ENCODE measurements at places on chromosomes 1 and 21.

GRCh38 chr1:32900956-32901822 lies at the start of gene TMEM54:
TSS of gene TMEM54 (minus strand) at chr1:32901389. CDS start at chr1:32901238, 151 bp downstream.
- peak; percentile 42 for DNase-seq

GRCh38 chr1:6005276-6005917 lies 13.2 kb upstream of the NPHP4 start:
- DNase-seq = no peak

DNA sequence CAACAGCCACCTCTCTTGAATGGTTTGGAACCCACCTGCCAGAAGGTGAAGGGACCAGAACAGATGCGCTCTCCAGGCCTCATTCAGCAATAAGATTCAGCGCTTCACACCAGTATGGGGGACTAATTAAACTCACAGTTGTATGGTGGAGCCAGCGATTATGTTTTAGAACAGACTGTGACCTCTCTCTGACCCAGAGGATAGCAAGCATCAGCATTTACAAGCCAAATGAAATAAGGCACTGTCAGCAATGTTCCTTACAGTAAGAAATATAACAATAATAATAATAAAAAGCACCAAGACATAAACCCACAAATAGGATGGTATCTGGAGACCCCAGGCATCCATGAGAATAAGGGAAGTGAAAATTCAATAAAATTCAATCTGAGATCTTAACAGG lies 6.9 kb upstream of the CDC42BPA start:
- no peak for DNase-seq

GRCh38 chr1:7516929-7517328 lies 254.2 kb upstream of the VAMP3 start:
- DNase-seq = no peak

- DNase-seq = no peak
Measured at GRCh38 chr1:58158016-58158415, 388.5 kb downstream of the OMA1 start.

- no peak for DNase-seq
Measured at GRCh38 chr1:25620701-25621350, 4.2 kb downstream of the MAN1C1 start.

DNA sequence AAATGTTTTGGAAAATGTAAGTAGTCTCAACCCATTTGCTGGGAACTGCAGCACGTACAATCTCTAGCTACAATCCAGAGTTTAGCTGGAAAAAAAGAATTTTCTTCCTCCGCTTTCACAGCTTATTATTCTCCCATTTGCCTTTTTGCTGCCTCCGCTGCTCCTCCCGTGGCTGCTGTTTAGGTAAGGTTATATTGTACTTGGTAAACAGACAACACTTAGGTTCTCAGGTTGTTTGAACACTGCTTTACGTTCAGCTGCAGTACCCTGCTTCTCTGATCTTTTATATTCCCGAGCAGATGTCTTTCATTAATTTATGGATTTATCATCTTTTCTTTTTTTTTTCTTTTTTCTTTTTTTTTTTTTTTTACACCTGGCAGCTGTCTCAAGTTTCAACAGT lies 14.3 kb downstream of the PROX1 start:
- peak; percentile 79 for DNase-seq

GRCh38 chr1:210687582-210688279 lies 359.0 kb downstream of the HHAT start:
- no peak for DNase-seq

- no peak for DNase-seq
Measured at GRCh38 chr1:98793136-98793535, 131.6 kb downstream of the SNX7 start.

DNA sequence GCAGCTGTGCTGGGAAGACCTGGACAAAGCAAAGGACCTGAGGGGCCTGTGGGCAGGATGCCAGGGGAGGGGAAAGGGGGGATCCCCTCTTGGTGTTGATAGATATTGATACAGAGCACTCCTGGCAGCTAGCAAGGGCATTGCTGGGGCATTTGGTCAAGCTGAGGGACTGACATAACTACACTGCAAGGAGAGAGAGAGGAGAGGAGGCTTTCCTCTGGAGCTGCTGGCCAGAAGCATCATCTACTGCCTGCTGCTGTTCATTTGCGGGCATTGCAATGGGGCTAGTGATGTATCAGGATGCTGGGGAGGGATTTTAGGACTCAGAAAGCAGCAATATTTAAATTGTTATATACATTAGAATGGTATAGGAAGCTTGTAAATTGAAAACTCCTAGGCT lies 142.0 kb downstream of the ZNF648 start:
- no peak for DNase-seq

DNA sequence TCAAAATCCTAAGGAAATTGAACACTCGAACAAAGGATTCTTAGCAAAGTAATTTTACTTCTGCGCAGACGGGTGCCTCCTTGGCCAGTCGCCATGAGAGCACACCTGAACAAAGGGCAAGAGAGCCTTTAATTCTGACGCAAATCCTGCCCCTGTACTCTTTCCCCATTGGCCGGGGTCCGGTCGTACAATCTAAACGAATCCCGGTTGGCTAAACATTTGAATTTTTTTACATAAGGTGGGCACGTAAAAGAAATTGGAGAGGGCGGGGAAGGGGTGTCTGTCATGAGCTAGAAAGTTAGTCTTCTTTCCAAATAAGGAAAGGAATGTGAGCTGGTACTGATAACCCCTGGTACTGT lies 8.2 kb upstream of the IL22RA1 start:
- DNase-seq = peak; percentile 29

DNA sequence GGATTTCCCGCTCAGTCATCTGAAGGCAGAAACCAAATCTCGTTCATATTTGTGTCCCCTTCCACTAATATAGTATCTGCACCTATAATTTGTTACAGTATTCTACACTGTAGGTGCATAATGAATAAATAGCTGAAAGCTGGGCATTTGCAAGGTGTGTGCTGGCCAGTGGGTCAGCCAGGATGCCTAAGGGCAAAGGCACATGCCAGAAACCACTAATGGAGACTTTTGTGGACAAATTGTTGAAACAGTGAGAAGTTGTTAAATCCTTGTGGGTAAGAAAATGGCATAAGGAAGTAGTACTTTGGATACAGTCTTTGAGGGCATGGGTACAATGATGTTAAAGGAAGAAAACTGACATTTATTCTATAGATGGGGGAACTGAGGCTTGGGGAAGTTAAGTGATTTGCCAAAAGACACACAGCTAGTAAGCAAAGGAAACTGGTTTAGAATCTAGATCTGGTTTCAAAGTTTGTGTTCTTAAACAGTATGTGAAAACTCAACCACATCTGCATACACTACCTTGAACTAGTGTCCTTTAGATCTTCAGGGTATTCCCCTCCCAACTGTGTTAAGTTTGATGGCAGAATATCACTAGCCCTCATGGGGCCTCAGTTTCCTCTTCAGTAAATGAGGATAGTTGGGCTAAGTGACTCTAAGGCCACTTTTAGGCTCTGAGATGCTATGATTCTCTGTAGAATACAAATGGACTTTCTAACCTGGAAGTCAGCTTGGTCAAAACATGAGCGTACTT lies 26.5 kb upstream of the LRRC8C start:
- no peak for DNase-seq

- no peak for DNase-seq
Measured at GRCh38 chr1:116679091-116679827, 11.7 kb upstream of the IGSF3 start.

- no peak for DNase-seq
Measured at GRCh38 chr1:176046926-176047325, 160.2 kb downstream of the COP1 start.

- peak; percentile 86 for DNase-seq
Measured at GRCh38 chr1:41516168-41517061, 31.9 kb upstream of the EDN2 start.

DNA sequence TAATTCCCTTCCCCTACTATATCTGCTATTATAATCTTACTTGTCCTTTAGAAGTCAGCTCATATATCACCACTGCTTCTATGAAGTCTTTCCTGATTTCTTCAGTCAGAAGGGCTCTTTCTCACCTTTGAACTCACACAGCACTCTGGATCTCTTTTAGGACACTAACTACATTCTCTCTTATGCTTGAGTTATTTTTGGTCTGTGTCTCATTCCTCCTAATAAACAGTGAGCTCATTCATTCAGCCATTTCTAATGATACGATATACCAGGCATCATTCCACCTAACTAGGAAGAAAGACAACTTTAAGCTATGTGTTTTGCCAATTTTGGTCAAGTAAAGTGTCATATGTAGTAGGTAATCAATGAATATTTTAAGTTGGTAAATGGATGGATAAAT lies 1.2 kb upstream of the STYXL2 start:
- no peak for DNase-seq

GRCh38 chr1:108199781-108200686 lies at the start of gene SLC25A24:
TSS of gene SLC25A24 (minus strand) at chr1:108200343. CDS start at chr1:108200138, 205 bp downstream.
- DNase-seq = peak; percentile 88

DNA sequence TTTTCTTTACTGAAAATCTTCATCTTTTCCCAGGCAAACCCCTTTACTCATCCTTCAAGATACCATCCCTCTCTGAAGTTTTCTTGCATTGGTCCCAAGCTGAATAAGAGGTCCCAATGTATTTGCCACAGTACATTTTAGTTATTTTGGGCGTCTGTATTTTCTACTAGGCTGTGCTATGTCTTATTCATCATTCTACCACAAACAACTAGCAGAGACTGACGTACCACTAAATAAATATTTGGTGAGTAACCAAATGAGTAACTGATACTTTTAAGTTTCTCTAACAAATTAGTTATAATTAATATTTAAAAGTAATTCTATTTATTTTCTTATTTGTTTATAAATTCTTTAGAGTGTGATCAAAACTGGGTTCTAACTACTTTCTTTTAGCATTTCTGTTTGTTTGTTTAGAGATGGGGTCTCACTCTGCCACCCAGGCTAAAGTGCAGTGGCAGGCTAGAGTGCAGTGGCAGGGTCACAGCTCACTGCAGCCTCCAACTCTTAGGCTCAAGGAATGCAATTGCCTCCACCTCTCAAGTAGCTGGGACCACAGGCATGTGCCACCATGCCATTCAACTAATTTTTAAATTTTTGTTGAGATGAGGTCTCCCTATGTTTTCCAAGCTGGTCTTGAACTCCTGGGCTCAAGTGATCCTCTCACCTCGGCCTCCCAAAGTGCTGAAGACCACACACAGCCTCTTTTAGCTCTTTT lies 33.1 kb downstream of the NDC1 start:
- DNase-seq = no peak

- DNase-seq = no peak
Measured at GRCh38 chr1:29704430-29704829, 468.1 kb downstream of the PTPRU start.

GRCh38 chr1:117843791-117844190 lies 85.6 kb downstream of the GDAP2 start:
- DNase-seq = no peak

GRCh38 chr1:42960122-42960390 lies 1.4 kb upstream of the SLC2A1 start:
- DNase-seq = no peak

GRCh38 chr1:22782406-22782805 lies 71.8 kb downstream of the EPHB2 start:
- DNase-seq = no peak

- DNase-seq = no peak
Measured at GRCh38 chr1:210746024-210746731, 387.8 kb downstream of the KCNH1 start.

GRCh38 chr1:215617979-215618378 lies 50.9 kb downstream of the KCTD3 start:
- DNase-seq = no peak

All from NCI-H345 (cell line).